ENCODE measurements at places on chromosomes 2 and 18.
A peak's percentile ranks its signal among the peaks of the same experiment; 100 is the strongest.

DNA sequence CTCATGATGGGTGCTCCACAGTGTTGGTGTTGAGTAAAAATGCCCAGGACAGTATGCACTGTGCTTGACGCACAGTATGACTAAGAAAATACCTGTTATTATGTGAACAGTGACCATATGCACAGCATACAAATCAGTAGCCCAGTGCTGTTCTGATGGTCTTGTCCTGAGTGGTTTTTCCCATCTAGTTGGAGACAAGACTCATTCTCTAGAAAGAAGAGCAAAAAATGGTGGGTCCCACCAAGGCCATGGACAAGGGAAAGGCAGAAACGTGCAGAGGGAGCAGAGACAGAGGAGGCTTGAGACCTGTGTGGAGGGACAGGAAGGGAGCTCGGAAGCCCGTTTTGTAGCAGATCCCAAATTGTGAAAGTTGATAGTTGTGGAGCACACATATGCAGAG, 987 bp upstream of the SMIM21 start:
- DNase-seq, result no peak

DNA sequence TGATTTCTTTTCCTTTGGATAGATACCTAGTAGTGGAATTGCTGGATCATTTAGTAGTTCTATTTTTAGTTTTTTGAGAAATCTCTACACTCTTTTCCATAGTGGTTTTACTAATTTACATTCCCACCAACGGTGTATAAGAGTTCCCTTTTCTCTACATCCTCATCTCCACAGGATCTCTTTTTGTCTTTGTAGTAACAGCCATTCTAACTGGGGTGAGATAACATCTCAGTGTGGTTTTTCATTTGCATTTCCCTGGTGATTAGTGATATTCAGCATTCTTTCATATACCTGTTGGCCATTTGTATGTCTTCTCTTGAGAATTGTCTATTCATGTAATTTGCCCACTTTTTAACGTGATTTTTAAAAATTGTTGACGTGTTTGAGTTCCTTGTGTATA, 13.8 kb downstream of the RFTN2 start:
- no peak for DNase-seq

DNA sequence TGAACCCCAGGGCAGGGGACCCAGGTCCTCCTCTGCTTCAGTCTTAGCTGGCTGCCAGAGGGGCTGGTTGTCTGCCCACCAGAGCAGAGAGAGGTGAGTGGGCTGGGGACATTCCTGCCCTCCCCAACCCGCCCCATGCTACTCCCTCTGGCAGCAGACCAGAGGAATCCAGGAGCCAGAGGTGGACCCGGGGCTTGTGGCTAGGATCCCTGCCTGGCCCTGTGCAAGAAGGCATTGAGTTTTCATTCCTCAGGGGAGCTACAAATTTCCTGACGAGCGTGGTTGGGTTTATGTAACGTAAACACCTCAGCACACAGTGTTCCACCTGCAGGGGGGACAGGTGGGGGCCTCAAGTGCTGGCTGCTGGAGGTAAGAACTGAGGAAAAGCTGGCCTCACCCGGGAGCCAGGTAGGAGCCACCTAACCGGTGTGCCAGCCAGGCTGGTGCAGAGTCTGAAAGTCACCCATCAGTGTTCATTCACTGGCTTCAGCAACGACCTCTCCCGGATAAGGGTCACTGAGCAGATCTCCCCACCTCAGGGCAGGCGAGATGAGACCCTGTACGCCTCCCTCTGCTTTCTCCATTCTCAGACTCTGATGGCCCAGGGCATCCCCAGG, 246.8 kb downstream of the DYSF start:
- no peak for DNase-seq

DNA sequence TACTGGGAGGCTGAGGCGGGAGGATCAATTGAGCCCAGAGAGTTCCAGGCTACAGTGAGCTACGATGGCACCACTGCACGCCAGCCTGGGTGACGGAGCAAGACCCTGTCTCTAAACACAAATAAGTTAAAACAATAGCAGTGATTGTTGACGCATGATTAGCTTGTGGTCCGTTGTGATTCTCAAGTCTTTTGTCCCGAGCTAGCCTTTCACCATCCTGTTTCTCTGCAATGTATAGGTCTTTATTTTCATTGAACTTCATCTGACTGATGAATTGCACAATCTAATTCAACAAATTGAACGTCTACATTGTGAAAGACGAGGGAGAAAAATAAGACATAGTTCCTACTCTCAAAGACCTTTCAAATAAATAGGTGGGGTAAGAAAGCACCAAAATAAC, 8.8 kb upstream of the FZD7 start:
- no peak for DNase-seq

DNA sequence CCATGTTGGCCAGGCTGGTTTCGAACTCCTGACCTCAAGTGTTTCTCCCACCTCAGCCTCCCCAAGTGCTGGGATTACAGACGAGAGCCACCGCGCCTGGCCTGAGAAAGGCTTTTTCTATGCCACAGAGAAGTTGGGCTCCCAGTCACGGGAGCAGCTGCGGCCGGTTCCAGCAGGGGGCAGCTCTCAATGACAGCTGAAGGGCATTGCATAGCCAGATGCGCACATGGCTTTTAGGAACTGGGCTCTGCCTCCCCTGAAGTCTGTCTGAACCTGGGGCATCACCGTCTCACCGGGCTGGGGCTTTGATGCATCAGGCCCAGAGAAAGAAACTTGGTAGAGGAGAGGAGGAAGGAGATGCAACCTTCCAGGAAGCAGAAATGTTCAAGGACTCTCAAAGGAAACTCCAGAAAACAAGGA, 84.2 kb upstream of the LAPTM4A start:
- peak; percentile 64 for DNase-seq

GRCh38 chr2:105179469-105180372, 61.8 kb upstream of the GPR45 start:
- DNase-seq, result peak; percentile 68

DNA sequence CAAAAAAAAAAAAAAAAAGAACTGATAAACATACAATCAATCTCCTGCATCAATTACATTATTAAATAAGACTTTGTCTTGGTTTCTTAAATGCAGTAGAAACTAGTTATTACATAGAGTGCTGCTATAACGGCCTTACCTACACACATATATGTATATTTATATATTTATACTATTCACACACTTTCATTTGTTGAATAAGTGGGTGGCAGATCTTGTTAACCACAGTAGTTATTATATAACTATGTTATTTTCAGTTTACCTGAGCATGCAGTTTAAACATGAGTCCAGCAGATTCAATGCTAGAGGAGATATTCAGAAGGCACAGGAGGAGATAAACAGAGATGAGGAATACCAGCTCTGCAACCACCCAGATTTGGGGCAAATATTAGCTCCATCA, 81.5 kb upstream of the CD226 start:
- no peak for DNase-seq

DNA sequence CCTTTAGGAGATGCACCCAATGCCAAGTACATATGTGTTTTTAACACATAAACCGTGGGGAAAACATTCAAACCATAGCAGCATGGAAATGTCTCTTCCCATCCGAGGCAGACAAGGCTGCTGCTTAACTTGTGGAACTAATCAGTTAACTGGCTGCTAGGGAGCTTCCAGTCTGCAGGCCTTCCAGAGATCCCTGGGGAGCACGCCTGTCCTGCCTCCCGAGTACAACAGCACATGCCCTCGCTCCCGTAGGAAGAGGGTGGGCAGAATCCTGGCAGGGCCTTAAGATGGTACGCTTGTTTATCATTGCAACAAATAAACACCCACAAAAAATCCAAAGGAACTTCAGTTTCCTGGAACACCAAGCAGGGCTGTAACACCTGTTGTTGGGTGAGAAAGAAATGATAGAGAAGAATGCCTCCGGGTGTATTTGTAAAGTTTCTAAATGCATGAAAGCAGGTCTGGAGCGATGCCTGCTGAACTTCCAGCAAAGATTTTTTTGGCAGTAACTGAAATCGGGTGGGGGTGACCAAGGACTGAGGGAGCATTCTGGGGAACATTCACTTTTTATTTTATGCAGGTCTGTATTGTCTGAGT, 56.2 kb downstream of the EDAR start:
- DNase-seq, result no peak

- DNase-seq, result no peak
These were observed 69.9 kb downstream of the KCNG2 start for GRCh38 chr18:79867666-79868065.

DNA sequence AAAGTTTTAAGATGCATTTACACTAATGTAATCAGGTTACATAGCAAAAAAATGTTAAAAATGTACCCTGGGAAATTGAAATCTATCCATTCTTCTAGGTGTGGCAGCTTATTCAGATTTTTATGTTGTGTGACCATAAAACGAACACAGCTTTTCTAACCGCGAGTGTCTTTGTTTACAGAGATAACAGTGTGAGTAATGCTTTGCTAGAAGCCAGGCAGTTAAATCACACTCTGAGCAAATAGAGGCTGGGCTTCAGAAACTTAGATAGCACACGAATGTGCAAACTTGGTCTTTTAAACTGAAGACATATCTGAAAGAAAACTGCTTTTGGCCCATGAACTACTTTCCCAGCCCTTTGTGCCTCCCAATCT, 116.1 kb downstream of the SPTBN1 start:
- peak; percentile 88 for DNase-seq

DNA sequence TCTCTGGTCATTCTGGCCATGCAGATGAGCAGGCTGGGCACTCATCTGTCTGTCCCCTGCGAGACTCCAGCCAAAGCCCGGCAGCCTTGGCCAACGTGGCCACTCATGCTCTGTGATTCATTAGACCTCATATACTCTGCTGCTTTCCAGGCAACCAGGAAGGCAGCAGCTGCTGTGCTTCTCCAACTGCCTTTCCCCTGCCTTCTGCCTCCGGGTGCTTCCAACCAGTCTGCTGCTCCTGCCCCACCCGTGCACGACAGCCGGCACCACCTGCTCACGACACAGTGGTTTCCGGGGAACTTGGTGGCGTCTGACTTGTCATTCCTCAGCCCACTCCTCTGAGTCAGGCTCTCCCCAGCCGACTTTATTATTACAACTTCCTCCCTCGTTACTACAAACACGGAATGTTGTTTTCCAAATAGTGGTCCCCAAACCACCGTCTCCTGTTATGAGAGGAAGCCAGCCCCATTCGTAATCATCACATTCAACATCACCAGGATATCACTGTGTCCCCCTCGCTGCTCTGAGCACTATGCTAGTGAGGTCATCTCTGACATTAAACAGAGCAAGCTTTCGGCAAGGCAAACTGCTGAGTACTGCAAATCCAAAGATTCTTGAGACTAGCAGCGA, 392.4 kb downstream of the ALK start:
- DNase-seq, result peak; percentile 55

GRCh38 chr2:32777714-32778113, 149.9 kb downstream of the TTC27 start:
- DNase-seq, result no peak

GRCh38 chr18:36028859-36029258, 38.5 kb downstream of the RPRD1A start:
- DNase-seq, result no peak

DNA sequence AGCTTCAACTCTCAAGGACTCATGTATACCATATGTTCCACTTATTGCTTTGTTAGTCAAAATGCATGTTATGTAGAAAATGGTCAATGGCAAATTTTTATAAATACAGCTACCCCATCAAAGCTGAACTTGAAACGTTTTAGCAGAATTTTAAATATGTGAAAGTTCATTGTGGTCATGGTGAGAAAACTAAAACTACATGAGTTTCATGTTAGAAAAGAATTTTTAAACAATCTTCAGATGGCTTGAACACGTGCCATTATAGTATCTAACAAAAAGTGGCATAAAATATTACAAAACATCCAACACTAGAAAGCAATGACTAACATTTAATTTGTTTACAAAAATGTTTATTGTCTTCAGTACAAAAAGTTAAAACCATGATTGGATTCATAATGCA, 246.0 kb upstream of the KCNJ3 start:
- no peak for DNase-seq

Measured in fibroblast of skin of abdomen (primary cell).